Neuronal stem cell (in vitro differentiated cells): ENCODE measurements at places on chromosomes 13 and 19.

- no peak for DNase-seq
These were observed 1082.9 kb downstream of the UQCRFS1 start for GRCh38 chr19:28130066-28130511.

- DNase-seq, result no peak
These were observed 27.9 kb downstream of the COL4A2 start for GRCh38 chr13:110334841-110335490.

GRCh38 chr13:23321535-23322241, 111.8 kb downstream of the SACS start:
- DNase-seq, result no peak

DNA sequence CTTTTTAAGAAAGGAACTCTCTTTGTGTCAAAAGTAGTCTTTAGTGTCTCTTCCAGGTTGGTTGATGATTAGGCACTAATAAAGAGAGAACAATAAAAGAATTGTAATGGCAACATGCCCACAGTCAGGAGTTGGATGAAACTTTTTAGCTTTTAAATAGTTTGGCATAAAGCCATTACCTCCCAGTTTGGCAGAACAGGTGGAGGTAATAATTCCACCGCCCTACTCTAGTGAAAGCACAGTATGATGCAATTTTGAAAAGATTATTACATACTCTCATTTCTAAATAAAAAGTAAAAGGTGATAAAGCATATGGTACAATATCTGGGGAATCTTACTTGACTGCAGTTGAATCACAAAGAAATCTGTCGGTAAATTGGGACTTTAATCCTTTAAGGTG, 497.6 kb downstream of the SUCLA2 start:
- no peak for DNase-seq

GRCh38 chr13:31588893-31589292, 150.4 kb upstream of the RXFP2 start:
- DNase-seq, result no peak

- DNase-seq, result no peak
These were observed 20.5 kb downstream of the CEACAM4 start for GRCh38 chr19:41606215-41606837.

GRCh38 chr13:59451236-59451635, 712.5 kb downstream of the DIAPH3 start:
- no peak for DNase-seq

GRCh38 chr19:52992109-52993004, 21.4 kb upstream of the ERVV-1 start:
- DNase-seq, result no peak

GRCh38 chr19:35992907-35993765, 1.9 kb upstream of the SDHAF1 start:
- DNase-seq, result no peak

DNA sequence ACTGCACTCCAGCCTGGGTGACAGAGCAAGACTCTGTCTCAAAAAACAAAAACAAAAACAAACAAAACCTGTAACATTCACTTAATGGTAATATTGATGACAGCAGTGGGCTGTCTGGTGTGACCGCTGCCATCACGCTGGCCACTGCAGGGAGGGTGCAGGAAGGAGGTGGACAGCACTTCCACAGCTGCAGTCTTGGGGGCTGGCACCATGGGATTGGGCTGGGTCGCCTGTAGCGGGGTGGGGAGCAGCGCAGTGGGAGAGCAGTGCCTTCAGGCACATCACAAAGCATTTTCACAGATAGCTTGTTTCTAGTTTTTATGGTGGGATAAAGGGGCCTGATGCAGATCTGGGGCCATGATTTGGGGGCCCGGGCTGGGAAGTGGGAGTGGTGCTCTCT, 5.3 kb downstream of the IGFL4 start:
- no peak for DNase-seq

DNA sequence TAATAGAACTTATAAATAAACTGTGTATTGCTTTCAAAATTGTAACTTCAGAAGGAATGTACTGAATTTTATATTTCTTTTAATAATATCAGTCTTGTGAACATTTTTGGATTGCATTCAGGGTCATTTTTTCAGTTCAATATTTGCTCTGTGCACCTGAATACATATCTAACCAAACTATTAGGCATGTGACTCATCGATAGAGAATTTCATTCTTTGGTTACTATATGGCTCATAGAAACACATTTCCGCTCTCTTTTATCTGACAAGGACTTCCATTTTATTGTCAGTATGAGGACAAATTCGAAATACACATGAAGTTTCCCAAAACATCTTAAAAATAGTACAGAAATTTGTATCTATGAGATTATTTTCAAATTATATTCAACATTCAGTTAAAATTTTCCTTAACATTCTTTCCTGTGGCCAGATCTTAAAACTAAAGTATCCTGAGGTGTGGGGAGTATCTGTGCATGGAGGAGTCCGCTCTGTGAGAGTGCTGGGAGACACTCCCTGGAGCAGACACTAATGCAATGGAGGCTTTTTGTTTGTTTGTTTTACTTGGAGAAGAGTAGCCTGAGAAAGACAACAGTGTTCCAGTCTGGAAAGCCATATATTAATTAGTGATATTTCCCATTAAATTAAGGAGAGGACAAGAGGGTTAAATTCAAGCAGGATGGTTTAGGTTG, 483.6 kb downstream of the PCDH20 start:
- no peak for DNase-seq

DNA sequence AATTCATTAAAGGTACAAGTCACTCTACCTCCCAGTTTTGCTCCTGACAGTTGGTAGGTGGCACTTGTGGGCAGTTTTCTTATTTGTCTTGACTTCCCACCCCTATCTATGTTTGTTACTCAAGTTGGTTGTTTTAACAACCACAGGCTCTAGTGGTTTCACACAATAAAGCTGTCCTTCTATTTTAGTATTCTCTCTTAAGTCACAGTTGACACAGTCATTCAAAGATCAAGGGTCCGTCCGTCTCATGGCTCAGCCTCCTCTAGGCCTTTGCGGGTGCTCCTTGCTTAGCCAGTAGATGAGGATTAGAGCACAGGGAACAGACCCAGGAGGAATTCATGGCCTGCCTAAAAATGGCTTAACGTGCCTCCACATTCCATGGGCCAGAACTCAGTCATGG, 573.7 kb downstream of the IRS2 start:
- DNase-seq, result no peak

GRCh38 chr13:29515372-29515771, 80.1 kb downstream of the SLC7A1 start:
- DNase-seq, result no peak

DNA sequence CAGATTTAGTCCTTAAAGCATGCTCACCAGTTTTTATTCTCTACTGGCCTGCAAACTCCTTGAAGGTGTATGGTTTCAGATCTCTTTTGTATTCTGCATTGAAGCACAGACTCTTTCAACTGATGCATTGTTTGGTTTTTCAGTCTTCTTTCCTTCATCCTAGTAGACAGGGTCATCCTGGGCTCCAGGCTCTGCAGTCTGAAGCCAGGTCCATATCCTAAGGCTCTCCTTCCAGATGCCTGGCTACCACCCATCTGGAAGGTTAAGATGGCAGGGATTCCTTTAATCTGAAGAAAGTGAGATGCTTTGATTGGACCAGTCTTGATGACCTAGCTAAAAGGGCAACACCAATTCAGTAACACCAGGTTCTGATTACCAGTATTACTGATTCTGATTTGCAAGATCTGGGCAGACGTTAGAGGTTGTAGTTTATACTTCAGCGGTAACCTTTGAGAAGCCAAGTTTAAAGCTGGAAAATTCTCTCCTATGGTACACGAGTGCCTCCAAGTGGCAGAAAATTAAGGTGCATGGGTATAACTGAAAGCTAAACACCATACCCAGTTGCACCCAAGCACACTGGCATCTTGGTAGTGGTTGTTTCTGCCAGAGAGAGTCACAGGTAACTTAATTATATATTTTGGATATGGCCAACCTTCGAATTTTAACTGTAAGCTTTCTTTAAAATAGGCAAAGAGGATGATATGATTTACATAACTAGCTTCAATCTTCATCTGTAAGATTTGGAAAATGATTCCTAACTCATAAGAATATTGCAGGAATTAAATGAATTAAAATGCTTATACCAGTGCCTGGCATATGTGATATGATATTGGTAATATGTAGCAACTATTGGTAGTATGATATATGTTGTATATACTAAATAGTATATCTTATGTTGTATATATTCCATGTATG, 1651.9 kb upstream of the MIR17HG start:
- peak; percentile 57 for DNase-seq

DNA sequence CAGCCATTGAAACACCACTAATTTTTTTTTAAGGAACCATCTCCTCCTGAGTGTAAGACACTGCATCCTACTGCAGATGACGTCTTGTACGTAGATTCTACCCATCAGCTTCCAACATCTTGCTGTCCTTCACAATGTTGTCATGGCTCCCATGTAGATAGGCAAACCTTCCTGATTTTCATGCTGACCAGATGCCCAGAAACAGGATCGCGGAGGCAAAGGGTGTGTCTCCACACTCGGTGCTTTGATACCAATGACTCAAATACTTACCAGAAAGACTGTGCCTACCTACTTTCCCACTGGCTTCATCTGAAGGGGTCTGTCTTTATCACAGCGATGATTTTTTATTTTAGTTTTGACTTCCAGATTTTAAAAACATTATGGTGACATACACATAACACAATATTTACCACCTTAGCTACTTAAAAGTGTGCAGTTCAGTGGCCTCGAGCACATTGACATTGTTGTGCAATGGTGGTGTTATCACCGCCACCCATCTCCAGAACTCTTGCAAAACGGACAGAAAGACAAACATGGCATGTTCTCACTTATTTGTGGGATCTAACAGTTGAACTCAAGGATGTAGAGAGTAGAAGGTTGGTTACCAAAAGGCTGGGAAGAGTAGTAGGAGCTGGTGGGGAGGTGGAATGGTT, 94.0 kb upstream of the PEG3 start:
- no peak for DNase-seq

GRCh38 chr13:77733674-77734073, 36.2 kb downstream of the SLAIN1 start:
- DNase-seq, result no peak

- no peak for DNase-seq
These were observed at the start of gene TUBB4A for GRCh38 chr19:6501740-6502648. TSS of gene TUBB4A (minus strand) at chr19:6502309. CDS start at chr19:6502212, 97 bp downstream.

- peak; percentile 58 for DNase-seq
These were observed 718.6 kb downstream of the DACH1 start for GRCh38 chr13:71148396-71148795.

GRCh38 chr19:51407511-51408131, 9.8 kb downstream of the SIGLEC10 start:
- DNase-seq, result no peak

GRCh38 chr19:48735031-48735615, 5.3 kb downstream of the RASIP1 start:
- DNase-seq, result no peak

GRCh38 chr13:102401265-102401664, 583 bp downstream of the FGF14 start:
- no peak for DNase-seq

DNA sequence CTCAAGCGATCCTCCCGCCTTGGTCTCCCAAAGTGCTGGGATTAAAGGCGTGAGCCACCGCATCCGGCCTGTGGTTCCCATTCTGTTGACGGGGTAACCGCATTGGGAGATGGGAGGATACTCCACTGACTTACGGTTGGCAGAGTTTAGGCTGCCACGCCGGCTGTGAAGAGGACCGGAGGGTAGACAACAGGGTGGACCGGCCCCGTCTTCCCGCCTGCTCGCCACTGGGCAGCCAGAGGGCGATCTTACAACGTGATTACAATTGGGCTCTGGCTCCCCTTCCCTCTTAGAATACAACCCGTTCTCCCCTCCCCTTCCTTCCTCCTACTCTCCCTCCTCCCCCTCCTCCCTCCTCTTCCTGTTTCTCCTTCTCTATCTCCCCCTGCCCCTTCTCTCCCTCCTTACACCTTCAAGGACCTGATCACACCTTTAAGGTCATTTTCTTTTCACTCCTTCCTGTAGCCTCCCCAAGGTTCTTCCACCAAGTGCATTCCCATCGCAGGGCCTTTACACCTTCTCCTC, 957 bp upstream of the CCDC194 start:
- no peak for DNase-seq

- DNase-seq, result no peak
These were observed 1083.0 kb downstream of the SLITRK5 start for GRCh38 chr13:88754141-88754540.

DNA sequence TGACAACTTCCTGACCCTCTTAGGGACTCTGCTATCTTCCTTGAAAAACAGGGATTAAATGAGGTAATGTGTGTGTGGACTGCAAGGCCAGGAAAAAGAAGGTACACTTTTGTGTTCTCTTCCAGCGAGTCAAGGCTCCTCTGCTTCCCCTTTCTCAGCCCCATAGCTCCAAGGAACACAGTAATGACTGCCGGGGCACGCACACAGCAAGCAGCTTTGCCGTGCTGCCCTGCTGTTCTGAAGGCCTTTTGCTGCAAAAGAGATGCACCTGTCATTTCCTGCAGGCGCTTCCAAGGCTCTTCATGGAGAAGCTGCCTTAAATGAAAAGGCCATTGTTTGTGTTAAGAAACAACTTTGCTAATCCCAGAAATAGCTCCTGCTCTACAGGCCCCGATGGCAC, 84.6 kb downstream of the CYSLTR2 start:
- DNase-seq, result no peak

DNA sequence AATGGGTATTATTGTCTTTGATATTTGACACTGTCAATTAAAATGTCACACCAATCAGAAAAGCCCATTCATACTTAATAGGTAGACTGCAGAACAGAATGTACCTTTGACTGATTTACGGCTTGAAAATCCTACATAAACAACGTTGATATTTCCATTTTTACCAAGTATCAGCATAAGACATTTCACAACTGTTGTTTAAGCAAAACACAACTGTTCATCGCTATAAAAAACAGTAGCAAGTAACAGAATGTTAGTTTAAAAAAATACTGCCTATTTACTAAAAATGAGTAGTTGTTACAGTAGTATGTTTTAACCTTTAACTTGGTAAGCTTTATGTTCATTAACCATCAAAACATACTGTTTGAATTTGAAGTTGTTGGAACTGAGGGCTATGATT, 1096.6 kb downstream of the PCDH17 start:
- DNase-seq, result no peak

GRCh38 chr19:30857966-30858490, 485.8 kb downstream of the ZNF536 start:
- no peak for DNase-seq

GRCh38 chr13:32001769-32002168, 29.8 kb upstream of the FRY start:
- no peak for DNase-seq

- DNase-seq, result peak; percentile 5
These were observed 161.5 kb downstream of the MZT1 start for GRCh38 chr13:72565893-72566292.

DNA sequence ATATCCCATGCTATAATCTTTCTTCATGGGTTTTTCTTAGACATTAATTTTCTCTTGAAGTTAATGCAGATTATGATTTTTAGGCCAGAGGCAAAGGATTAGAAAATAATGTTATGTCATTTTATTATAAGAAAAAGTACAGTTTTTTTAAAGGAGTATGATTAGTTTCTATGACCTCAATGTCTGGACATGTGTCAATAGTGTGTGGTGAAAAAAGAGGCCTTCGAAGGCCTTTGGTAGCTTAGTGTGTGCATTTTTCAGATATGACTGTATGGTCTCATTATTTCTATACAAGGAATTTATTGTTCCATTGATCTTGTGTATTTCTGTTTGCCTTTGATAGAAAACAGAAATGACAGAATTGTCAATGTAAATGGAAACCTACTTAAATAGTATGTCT, 195.6 kb downstream of the GPC5 start:
- DNase-seq, result no peak
